ENCODE measurements at places on chromosomes 3 and 15.

GRCh38 chr3:110164632-110165369 lies 827.5 kb upstream of the DPPA4 start:
- H3K4me1 ChIP-seq: no peaks in the 10 kb centered on the region
- no peak overlapping the region for H3K27ac ChIP-seq
- DNase-seq: peak; percentile 53

GRCh38 chr3:148494451-148494850 lies 203.3 kb upstream of the AGTR1 start:
- no peak overlapping the region for H3K4me3 ChIP-seq
- no peaks in the 10 kb centered on the region for H3K27me3 ChIP-seq
- H3K27ac ChIP-seq: no peak overlapping the region

DNA sequence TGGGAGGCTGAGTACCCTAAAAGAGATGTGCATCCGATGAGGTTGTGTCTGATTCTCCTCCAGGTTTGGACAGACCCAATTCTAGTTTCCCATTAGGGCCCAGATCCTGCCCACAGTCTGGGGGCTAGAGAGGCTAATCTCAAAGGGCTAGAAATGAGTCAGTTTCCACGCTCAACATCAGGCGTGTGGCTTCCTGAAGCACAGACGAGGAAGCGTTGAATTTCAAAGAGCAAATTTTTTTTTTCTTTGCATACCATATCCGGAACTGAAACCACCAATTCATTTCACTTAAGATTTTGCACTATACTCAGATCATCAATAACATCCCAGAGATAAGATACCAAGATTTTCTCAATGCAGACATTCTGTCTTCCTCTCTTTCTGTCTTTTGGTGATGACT lies 173.8 kb upstream of the BCL6 start:
- H3K4me3 ChIP-seq: no peak overlapping the region
- H3K27me3 ChIP-seq: peaks cover 20% of the 10 kb centered on the region
- no peak overlapping the region for H3K27ac ChIP-seq
- peaks cover 6% of the 10 kb centered on the region for H3K4me1 ChIP-seq

GRCh38 chr3:80079886-80080285 lies 312.1 kb upstream of the ROBO1 start:
- H3K4me1 ChIP-seq: no peaks in the 10 kb centered on the region
- H3K36me3 ChIP-seq: no peaks in the 10 kb centered on the region
- no peak for DNase-seq
- no peak overlapping the region for H3K27ac ChIP-seq

- H3K4me1 ChIP-seq: peaks cover 15% of the 10 kb centered on the region
- no peak for DNase-seq
- no peak overlapping the region for H3K4me3 ChIP-seq
- H3K27me3 ChIP-seq: no peaks in the 10 kb centered on the region
- no peak overlapping the region for H3K27ac ChIP-seq
- no peaks in the 10 kb centered on the region for H3K36me3 ChIP-seq
Measured at GRCh38 chr3:157494581-157495281, 8.5 kb downstream of the VEPH1 start.

Measured in endodermal cell (in vitro differentiated cells).